Cerebellar cortex (tissue), 1 donor: ENCODE measurements at places on chromosomes 1 and 21.

GRCh38 chr1:8651236-8651890, 166.1 kb downstream of the RERE start:
- DNase-seq, result no peak

GRCh38 chr1:158112994-158113758, 67.5 kb upstream of the CD1D start:
- DNase-seq, result no peak

DNA sequence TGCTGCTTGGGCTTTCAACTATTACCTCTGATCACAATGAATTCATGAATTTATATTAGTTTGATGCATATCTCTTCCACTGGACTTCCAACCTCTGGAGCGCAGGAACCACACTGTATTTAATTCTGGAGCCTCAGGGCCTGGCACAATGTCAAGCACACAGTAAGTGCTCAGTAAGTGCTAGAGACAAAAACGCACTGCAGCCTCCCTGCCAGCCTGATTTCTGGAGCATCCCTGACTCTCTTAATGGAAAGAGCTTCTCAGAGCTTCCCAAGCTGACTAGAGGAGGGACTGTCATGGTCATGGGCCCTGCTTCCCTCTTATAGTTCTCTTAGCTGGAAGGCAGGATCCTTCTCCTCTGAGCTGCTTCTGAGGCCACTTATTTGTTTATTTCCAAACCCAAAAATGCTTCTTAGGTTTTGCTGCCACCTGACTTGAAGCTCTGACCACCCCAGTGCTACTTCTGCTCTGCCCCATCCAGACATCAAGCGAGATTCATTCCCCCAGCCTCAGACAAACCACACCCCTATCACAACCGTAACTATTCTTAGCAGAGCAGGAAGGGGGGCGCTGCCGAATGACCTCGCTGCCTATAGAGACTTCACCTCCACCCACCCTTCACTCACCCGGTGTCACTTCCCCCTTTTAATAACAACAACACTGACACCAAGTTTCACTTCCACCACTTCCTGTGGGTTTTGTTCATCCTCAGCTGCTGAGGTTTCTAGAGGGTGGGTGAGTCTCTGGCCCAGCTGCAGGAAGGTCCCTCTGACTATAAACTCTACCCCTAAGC, 33.6 kb downstream of the NUAK2 start:
- DNase-seq, result no peak

- DNase-seq, result no peak
Observed at GRCh38 chr1:202286622-202287097, 55.1 kb downstream of the UBE2T start.

DNA sequence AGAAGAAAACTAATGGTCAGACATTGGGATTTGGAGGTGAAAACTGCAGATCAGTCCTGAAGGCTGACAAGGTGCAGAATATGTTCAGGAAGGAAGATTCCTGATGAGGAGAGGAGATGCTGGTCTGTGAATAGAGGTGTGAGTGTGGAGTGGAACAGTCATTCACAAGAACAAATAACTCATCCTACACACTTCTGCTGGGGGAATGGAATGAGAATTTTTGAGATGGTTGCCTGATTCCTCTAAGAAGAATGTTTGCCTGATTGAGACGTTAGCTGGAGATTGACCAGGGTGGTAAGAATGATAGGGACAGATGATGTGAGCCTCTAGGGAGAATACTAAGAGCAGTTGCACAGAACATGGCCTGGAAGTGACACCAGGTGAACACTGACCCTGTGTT, 4.1 kb downstream of the S100A7 start:
- DNase-seq, result no peak

GRCh38 chr1:244406337-244406736, 45.4 kb downstream of the ADSS2 start:
- DNase-seq, result no peak

- DNase-seq, result no peak
Observed at GRCh38 chr1:115179397-115180079, 90.2 kb upstream of the TSPAN2 start.

DNA sequence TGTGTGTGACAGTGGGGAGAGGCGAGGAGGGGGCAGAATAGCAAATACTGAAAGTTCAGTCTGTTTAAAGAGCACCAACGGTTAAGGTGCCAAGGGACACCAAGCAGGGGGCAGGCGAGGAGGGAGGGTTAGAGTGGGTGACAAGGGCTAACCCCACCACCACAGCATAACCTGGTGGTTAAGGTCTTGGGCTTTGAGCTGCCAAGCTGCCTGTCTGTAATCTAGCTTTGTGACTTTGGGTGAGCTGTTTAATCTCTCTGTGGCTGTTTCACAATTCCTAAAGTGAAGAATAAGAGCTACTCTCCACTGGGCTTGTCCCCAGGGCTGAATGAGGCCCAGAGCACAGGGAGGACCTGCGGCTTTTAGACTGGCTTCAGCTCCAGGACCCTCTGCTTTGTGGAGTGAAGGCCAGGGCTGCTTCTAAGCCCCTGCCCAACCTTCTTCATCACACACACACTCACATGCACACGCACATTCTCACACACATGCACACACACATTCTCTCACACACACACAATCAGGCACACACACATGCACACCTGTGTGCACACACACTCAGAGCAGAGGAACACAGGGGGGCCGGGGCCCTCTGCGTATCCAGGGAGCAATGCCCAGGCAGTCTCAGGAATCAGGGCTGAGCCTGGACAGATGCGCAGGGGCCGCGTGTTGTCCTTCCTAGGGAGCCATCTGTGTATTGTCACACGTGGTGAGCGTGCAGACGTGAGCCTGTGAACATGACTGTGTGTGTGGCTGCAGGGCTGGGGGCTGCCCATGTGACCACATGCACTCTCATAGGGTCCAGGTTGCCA, 101.6 kb upstream of the TARDBP start:
- DNase-seq, result no peak

DNA sequence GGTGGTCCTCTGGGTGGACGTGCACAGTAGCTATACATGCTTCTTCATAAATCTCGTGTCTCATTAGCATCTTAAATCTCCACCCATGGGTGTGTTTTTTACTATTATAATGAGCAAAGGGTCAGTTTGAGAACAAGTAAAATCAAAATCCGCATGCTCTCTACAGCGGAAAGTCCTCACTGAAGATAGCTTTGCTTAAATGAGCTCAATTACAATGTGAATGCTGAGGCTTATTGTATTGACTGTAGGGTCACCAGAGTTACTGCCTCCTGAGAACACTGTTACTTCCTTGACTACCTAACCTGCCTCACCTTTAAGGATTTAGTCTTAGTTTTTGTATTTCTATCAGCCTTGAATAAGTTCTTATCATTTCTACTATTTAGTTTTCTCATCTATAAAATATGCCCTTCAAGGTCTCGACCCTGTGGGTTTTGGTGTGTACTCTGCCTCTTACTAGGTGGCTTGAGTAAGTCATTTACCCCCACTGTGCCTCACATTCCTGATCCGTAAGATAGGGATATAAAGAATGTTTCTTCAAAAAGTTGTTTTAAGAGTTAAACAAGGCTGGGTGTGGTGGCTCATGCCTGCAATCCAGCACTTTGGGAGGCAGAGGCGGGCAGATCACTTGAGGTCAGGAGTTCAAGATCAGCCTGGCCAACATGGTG, 7.9 kb downstream of the SLAMF7 start:
- no peak for DNase-seq

GRCh38 chr1:164787834-164788231, 228.8 kb downstream of the PBX1 start:
- DNase-seq, result no peak

DNA sequence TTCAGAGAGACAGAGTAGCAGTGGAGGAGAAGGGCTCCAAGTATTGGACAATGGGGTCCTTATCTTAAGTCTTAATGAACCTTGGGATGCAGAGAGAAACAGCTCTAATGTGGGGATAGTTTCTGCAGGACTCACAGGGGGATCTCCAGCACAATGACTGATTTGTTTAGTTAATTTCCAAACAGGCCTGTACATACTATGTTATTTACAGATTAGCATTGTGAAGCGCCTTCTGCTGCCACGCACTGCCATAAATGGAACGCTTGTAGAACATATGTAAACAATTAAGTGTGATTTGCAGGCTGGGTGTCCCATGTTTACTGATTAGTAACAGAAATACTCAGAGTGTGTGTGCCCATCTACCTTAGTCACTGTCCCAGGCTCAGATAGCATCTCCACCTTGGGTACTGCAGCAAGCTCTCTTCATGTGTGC, 56.1 kb downstream of the NTPCR start:
- DNase-seq, result no peak

DNA sequence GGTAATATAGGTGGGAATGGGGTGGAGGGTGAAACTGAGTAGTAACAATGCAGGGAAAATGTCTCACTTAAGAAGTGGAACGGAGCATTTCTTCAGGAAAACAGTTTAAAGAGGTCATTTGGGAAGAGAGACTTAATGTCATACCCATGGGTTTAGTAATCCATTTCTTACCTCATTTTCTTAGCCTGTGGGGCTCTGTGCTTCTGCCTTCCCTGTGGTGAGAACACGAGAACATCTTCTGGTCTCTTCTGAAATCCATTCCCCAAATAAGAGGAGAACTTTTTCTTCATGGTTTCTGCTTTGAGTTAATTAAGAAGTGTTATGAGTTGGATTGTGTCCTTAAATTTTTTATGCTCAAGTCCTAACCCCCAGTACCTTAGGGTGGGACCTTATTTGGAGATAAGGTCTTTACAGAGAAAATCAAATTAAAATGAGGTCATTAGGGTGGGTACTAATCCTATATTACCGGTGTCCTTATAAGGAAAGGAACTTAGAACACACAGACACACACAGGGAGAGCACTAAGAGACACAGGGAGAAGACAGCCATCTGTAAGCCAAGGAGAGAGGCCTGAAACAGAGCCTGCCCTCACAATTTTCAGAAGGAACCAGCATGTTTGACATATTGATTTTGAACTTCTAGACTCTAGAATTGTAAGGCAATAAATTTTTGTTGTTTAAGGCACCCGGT, 5.4 kb downstream of the CCDC190 start:
- no peak for DNase-seq
